ENCODE measurements at places on chromosomes 3 and 15.
A peak's percentile ranks its signal among the peaks of the same experiment; 100 is the strongest.

- no peak for DNase-seq
Measured at GRCh38 chr3:15858547-15859506, 61.0 kb upstream of the ANKRD28 start.

- no peak for DNase-seq
Measured at GRCh38 chr15:69472046-69472445, 19.4 kb downstream of the RPLP1 start.

GRCh38 chr3:133573054-133573628, 345 bp upstream of the CDV3 start:
- peak; percentile 99 for DNase-seq

- DNase-seq: no peak
Measured at GRCh38 chr3:185082149-185082548, 70.7 kb downstream of the C3orf70 start.

DNA sequence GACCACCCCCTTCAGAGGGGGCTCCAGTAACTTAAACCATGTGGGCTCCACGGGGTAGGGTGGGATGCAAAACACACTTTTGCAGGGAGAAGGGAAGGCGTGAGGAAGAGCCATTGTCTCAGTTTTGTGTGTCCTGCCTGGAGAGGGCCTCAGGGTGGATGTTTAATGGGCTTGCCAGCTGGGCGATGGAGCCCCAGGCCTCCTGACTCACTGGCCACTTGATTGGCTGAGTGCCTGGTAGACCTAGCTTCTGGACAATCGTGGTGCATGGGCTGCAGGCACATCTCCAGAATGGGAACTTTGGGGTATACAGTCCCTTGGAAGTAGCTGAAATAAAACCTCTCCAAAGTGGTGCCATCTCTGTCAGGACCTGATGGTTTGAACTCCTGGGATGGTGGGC, 118.3 kb upstream of the MRPS22 start:
- no peak for DNase-seq

DNA sequence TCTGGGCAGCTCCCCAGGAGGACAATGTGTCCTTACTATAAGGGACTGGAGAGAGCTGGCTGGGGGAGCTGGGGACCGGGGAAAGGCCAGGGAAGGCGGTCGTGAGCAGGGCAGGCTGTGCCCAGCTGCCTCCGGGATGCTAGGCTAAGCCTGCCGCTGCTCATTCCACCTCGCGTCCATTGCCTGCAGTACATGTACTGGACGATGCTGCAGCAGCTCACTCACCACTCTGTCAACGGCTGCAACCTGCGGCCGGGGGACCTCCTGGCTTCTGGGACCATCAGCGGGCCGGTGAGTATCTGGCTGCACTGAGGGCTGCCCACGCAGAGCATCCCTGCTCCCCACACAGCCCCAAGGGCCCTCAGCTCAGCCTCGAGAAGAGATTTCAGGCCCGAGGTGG, 27.1 kb downstream of the FAH start:
- DNase-seq: no peak

GRCh38 chr3:177831361-177831760, 634.1 kb upstream of the TBL1XR1 start:
- DNase-seq: no peak

DNA sequence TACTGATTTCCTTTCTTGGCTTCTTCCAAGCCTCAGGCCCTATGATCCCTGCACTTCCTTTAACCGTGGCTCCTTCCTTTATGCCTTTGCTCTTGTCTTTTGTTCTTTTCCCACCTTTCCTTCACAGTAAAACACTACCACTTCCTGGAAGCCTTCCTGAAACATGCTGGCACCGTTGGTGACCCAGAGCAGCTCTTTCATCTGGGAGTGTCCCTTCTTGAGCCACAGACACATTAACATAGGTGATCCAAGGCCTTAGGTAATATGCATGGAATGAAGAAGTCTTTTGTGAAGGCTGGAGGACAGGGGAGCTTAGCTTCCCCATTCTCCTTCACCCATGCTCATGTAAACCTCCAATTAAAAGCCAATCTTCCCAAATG, 39.4 kb downstream of the AMOTL2 start:
- no peak for DNase-seq

DNA sequence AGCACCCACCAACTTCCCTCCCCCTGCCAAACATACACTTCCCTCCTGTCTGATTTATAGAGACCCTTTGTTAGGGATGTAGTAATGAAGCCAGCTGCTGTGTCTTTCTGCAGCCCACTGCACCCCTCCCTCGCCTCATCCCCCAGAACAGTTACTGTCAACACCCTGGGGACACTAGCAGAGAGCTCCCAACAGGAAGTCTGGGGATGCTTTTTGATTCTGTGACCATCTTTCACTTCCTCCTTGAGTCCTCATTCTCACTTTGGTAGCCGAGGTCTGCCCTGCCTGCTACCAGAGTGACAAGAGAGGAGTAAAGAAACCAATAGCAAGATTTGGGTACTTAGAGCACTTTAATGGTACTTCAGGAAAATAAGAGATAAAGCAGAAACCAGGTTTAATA, 201.6 kb downstream of the SATB1 start:
- DNase-seq: no peak

GRCh38 chr3:123021996-123022510, 5.5 kb downstream of the SEMA5B start:
- DNase-seq: no peak

- DNase-seq: no peak
Measured at GRCh38 chr3:87792534-87793336, 266.1 kb downstream of the CGGBP1 start.

GRCh38 chr3:108414007-108414406, 96.4 kb downstream of the MYH15 start:
- no peak for DNase-seq

DNA sequence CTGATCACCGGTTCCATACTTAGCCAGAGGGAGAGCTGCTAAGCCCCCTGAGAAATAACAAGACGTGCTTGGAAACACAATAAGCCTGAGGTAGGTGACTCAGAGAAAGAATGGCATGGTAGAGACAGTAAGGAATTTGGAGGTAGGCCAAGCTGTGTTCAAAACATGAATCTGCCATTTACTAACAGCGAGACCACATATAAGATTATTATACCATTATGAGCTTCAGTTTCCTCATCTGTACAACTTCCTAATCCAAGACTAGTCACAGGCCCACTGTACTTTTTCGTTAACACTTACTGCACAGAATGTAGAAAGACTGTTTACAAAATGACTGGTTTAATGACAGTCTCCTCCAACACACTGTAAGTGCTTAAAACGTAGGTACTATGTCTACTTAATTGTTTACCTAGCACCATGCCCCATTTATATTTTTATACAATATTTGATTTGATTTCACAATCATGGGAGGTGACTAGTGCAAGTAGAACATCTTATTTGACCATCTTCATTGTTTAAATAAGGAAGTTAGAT, 25.7 kb downstream of the ATOSA start:
- DNase-seq: no peak

GRCh38 chr3:32186097-32186496, 52.4 kb upstream of the CMTM8 start:
- no peak for DNase-seq

DNA sequence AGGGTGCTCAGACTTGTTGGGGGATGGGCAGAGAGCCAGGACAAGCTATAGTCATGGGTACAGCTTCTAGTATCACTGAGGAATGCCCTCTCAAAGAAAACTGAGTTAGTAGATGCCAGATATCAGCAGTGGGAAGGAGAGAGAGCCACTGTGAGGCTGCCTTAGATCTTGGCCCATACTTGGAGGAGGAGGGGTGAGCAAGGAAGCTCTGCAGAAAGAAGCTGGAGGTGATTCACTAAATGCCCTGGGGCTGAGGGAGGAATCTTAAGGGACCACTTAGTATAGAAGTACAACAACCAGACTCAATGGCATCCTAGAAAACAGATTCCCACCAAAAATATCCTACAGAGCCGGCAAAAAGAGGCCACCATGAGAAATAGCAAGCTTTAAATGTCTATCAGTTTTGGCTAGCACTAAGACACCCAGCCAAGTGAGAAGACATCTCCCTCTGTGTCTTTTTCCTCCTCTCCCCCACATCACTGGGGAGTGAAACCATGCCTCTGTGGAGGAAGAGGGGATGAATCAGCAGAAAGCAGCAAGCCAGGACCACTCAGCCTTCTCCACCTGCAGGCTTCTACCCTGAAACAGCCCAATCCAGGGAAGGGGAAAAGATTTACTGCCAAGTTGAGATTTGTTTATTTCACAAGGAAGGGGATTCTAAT, 282.5 kb upstream of the STT3B start:
- no peak for DNase-seq

DNA sequence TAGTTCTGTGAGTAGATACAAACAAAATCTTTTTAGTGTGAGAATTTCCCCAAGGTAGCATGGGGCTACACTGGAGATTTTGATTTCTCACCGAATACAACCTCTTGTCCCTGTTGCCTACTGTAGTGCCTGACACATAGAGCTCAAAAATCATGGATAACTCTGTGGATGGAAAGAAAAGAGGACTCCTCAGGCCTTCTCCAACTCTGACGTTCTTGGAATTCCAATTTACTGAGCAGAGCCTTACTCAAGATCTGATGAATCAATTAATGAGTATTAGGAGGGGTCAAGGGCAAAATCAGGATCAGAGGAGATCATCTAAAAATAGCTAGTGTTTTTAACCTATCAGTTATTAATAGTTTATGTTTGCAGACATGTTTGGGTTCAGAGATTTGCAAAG, 46.7 kb upstream of the PYDC2 start:
- no peak for DNase-seq

- DNase-seq: no peak
Measured at GRCh38 chr15:59632714-59633113, 21.1 kb downstream of the GCNT3 start.

DNA sequence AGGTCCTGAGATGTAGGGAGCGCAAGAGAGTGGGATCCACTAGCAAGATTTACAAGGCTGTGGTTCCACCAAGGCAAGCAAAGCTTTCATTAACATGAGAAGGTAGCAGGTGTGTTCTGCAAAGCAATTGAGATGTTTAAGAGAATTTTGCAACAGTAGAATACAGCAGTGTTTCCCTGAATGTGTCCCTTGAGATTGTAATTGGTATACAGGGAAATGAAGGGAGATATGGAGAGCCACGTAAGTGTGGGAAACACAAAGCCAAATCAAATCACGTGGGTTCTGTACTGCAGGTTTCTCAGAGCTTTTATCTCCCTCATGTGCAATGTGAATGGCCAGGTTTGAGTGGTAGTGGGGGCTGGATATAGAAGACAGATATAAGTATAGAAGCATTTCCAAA, 67.3 kb downstream of the ATG7 start:
- no peak for DNase-seq

GRCh38 chr15:90000186-90001001, 730 bp upstream of the ZNF710 start:
- DNase-seq: no peak

DNA sequence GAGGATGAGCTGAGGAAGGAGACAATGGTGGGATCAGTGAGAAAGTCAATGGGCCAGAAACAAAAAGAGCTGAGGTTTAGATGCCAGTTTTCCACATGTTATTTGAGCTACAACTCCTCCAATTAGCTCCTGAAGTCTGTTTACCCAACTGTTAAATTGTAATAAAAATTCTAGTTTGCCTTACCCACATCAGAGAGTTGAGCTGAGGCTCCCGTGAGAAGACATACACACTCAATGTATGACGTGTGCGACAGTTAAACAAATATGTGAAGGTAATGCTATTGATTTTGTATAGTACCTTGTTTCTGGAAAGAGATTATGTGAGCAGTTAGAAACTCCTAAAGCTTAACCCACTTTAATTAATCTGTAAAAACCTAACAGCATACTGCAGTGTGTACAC, 318.1 kb upstream of the GRM7 start:
- no peak for DNase-seq

GRCh38 chr3:141370065-141370533, 1.8 kb downstream of the ZBTB38 start:
- DNase-seq: no peak

- no peak for DNase-seq
Measured at GRCh38 chr3:94011233-94011711, 17.1 kb downstream of the STX19 start.

DNA sequence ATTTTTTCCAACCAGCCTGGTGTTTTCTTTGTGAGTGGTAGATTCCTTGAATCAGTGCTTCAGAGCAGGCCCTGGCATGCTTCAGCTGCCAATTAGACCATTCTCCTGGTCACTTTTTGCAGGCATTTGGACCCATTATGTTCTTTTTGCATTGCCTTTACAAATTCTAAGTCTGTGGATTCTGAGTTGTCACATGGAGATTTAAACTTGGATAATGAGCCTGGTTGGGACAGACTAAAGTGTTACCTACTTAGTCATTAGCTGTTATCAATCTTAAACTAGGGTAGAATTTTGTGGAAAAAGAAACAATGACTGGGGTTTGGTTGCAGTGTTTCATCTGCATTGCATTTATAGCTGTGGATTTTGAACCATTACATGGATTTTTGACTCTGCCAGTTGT, 40.6 kb downstream of the ARHGEF26 start:
- no peak for DNase-seq

GRCh38 chr15:96138985-96139384, 191.5 kb upstream of the NR2F2 start:
- no peak for DNase-seq

- DNase-seq: no peak
Measured at GRCh38 chr3:141333836-141334626, 34.3 kb upstream of the ZBTB38 start.

DNA sequence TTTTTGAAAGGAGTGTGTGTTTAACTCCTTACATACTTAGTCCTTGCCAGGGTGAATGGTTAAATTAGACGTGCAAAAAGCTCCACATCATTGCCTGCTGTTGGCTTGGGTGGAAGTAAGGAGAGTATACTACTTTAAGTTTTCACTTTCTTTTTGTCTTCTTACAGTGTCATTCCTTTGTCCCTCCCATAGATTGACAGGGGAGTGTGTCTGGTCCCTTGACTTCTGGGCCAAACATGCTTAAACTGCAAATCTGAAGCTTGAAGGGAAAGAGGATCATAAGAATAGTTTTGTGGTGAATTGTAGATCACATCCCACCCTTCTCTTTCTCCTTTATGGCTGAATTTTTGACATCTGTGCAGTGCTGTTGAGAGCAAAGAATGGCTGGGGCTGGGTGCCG, 355.8 kb upstream of the C2CD4B start:
- DNase-seq: no peak

- DNase-seq: no peak
Measured at GRCh38 chr3:171908731-171909130, 65.6 kb downstream of the TMEM212 start.

- DNase-seq: no peak
Measured at GRCh38 chr3:132843851-132844553, 121.8 kb upstream of the NPHP3 start.

DNA sequence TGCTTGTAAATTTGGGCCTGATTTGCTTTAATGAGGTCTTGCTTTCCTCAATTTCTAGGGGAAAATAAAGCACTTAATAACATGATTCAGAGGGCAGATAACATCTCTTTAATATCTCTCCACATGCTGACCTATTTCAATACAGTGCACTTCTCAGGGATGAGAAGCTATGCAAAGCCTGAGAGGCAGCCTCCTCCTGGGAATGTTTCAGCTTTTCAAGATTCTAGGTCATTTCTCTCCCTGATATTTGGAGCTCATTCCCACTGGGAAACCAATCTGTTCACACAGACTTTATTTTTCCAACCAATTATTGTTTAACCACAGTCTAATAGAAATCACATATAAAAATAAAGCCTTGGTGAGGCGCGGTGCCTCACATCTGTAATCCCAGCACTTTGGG, 67.0 kb upstream of the LSAMP start:
- DNase-seq: no peak

Data from stimulated activated CD4-positive, alpha-beta T cell treated with anti-CD3 and anti-CD28 coated beads, Interleukin-1b, Interleukin-23, amount 100 ng/mL, for 1 hour (primary cell).